ENCODE measurements at places on chromosomes 7 and 10. TPM values are rescaled to one million over a fixed set of nuclear protein-coding genes. Genes with fewer than 3 reads are reported as not detected.

Gene SLC39A12
- polyA plus RNA-seq, result 0.03 TPM

Gene ATP6V0A4
- polyA plus RNA-seq, result 0.86 TPM

Gene BUD23
- polyA plus RNA-seq, result 71.7 TPM

Gene SFMBT2
- 3.4 TPM for polyA plus RNA-seq

Gene PTPN20
- 0.83 TPM for polyA plus RNA-seq

Gene TMEM229A
- not detected for polyA plus RNA-seq

Gene DENND2A
- polyA plus RNA-seq, result 4.1 TPM

Gene NPSR1
- polyA plus RNA-seq, result not detected

Gene DRGX
- not detected for polyA plus RNA-seq

Gene ANKRD30A
- polyA plus RNA-seq, result not detected

Gene DMBT1
- 21.1 TPM for polyA plus RNA-seq

Gene VENTX
- 4.0 TPM for polyA plus RNA-seq

Gene MACROH2A2
- polyA plus RNA-seq, result 8.1 TPM

Gene CNTNAP2
- 0.18 TPM for polyA plus RNA-seq

Gene WNT8B
- polyA plus RNA-seq, result 0.02 TPM

Gene MSRB2
- 23.9 TPM for polyA plus RNA-seq

Gene RBM20
- 0.31 TPM for polyA plus RNA-seq

Gene KAZALD1
- 6.5 TPM for polyA plus RNA-seq

Gene ZNF425
- polyA plus RNA-seq, result 0.55 TPM

Gene ANKRD1
- polyA plus RNA-seq, result 20.8 TPM

Gene CYP2C19
- polyA plus RNA-seq, result not detected

Gene TSPAN13
- polyA plus RNA-seq, result 125 TPM

Gene TMEM273
- 41.8 TPM for polyA plus RNA-seq

Gene SFTPA1
- polyA plus RNA-seq, result 3,653 TPM

Gene DPYSL4
- polyA plus RNA-seq, result 1.5 TPM

Gene CFAP58
- polyA plus RNA-seq, result 1.4 TPM

Gene HDAC9
- polyA plus RNA-seq, result 2.2 TPM

Gene KIAA1549
- polyA plus RNA-seq, result 0.83 TPM

Gene POU6F2
- polyA plus RNA-seq, result 0.08 TPM

Gene GDF10
- polyA plus RNA-seq, result 3.0 TPM

Gene DNA2
- 3.5 TPM for polyA plus RNA-seq

Gene ANKRD7
- 0.03 TPM for polyA plus RNA-seq

Gene CLDN3
- polyA plus RNA-seq, result 54.7 TPM

Gene NHLRC2
- 4.2 TPM for polyA plus RNA-seq

Gene TLL2
- 0.07 TPM for polyA plus RNA-seq

Gene BAMBI
- polyA plus RNA-seq, result 3.9 TPM

Gene AKR1C1
- 53.5 TPM for polyA plus RNA-seq

Gene TACC2
- 163 TPM for polyA plus RNA-seq

Gene SPDYE2B
- not detected for polyA plus RNA-seq

Gene HYAL4
- 0.07 TPM for polyA plus RNA-seq
